ENCODE measurements at places on chromosomes 13 and 19. TPM values are rescaled to one million over a fixed set of nuclear protein-coding genes. Genes with fewer than 3 reads are reported as not detected.

GRCh38 chr19:33275933-33276619, 26.3 kb downstream of the CEBPA start:
- DNase-seq = no peak

DNA sequence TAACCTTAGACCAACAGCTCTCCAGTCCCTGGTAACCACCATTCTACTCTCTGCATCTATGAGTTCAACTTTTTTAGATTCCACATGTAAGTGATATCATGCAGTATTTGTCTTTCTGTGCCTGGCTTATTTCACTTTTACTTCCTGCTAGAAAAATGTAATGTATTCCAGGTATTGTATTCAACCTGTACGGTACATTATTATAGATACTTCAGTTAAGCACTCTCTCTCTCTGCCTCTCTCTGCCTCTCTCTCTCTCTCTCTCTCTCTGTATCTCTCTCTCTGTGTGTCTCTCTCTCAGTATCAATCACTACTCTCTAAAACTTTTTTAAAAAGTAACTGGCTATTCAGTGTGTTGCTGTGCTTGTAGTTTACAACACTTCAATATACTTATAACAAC, 8.4 kb downstream of the DACH1 start:
- no peak for DNase-seq

- DNase-seq = peak; percentile 74
Observed at GRCh38 chr19:18294467-18294864, 13.0 kb upstream of the JUND start.

DNA sequence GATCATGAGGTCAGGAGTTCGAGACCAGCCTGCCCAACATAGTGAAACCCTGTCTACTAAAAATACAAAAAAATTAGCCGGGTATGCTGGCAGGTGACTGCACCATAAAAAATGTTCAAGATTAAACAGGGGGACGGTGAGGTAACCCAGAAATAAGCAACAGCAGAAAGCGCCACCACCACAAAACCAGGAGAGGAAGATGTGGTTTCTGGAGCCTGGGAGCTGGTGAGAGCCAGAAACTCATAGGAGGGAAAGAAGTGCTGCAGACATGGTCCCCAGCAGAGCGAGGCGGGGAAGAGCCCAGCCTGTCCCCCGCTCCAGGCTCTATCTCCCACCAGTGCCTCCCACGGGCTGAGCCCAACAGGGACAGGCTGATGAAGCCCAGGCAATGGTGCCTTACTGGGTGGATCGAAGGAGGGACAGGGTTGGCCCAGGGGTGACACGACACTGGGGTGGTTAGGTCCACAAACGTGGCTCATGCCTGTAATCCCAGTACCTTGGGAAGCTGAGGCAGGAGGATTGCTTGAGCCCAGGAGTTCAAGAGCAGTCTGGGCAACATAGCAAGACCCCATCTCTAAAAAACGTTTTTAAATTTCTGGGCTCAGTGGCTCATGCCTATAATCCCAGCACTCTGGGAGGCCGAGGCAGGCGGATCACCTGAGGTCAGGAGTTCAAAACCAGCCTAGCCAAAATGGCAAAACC, 19.0 kb downstream of the SPC24 start:
- DNase-seq = no peak

GRCh38 chr19:17248011-17248776, 2.5 kb upstream of the NR2F6 start:
- no peak for DNase-seq

GRCh38 chr13:74597526-74597925, 463.3 kb upstream of the KLF12 start:
- DNase-seq = no peak

DNA sequence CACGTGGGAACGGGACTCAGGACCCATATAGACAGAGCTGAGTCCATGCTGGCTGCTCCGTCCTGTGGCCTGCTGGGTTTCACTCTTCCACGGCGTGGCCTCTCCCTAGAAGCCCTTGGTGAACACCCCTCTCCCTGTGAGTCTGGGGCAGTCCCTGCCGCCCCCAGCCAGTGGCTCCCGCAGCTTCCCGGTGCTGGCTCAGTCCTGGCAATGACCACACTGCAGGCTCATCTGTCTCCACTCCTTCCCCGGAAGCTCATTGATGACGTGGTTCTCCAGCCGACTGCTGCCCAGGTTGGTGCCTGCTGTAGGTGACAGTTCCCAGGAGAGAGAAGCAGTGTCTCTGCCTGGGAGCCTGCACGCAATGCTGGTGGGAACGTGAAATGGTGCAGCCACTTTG, 2.1 kb upstream of the TEX29 start:
- DNase-seq = no peak

DNA sequence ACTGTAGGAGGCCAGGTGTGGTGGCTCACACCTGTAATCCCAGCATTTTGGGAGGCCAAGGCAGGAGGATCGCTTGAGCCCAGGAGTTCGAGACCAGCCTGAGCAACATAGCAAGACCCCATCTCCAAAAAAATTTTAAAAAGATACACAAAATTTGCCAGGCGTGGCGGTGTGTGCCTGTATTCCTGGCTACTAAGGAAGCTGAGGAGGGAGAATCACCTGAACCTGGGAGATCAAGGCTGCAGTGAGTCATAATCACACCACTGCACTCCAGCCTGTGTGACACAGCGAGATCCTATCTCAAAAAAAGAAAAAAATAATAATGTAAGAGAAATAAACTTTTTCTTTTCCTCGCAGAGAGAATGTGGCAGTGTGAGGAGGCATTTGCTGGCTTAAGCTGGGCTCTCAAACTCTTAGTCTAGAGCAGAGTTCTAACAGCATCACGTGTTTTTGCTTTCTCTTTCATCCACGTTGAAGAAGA, 21.1 kb downstream of the FAM187B start:
- no peak for DNase-seq

GRCh38 chr13:101453784-101454201, 1.3 kb downstream of the ITGBL1 start:
- no peak for DNase-seq

The TNNT1 gene
- total RNA-seq = not detected

The LSM14A gene
- total RNA-seq = 136 TPM

The SYNGR4 gene
- not detected for total RNA-seq

The S1PR2 gene
- 5.6 TPM for total RNA-seq

The TICAM1 gene
- 34.4 TPM for total RNA-seq

The C19orf73 gene
- total RNA-seq = 0.98 TPM

The ZNF565 gene
- 3.2 TPM for total RNA-seq

GRCh38 chr19:40178756-40179155, 12.5 kb upstream of the MAP3K10 start:
- no peak for DNase-seq

DNA sequence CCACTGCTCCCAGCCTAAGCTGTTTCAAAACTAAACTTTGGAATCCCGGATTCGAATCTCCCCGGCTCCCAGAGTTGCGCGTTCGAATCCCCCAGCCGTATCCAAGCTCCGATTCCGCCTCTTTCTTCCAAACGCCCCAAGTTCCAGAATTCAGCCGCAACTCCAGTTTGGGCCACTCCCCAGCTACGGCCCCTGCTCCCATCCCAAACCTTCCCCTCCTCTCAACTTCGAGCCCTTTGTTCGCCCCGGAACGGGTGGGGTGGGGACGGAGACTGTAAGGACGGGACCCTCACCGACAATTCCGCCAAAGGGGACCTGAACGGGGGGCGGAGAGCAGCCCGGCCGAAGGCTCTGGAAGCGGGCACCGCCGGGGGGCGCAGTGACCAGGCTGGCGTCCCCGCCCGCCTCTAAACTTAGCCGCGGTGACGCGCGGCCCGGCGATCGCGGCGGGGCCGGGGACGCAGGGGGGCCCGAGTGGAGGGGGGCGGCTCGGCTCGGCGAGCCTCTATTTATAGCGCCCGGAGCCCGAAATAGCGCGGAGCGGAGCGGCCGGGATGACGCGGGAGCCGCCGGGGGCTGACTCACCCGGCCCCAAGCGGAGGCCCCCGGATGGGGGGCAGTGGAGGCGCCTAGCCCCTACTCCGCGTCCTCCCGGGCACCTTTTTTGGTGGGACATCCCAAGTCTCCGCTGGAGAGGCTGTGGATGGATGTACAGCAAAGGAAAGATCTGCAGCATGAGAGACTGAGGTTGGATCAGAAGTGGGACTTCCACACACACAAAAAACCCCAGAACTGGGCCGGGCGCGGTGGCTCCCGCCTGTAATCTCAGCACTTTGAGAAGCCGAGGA, 4.9 kb upstream of the ERCC1 start:
- no peak for DNase-seq

DNA sequence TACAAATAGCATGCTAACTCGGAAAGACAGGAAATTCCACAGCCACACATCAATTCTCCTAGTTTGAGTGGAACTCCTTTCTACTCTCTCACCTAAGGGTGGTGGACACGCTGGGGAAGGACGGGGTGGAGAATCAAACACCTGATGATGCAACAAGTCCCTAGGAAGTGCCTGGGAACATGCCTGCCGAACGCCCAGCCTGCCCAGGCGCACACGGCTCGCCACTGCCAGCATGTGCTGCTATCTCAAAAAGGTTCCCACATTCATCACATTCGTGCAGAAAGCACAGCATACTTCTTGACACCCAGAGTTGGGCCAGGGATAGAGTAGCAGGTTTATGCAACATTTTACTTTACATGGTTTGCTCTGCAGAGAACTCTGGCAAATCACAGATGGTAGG, 164.6 kb downstream of the ABCC4 start:
- no peak for DNase-seq

The DMKN gene
- total RNA-seq = 1.5 TPM

- DNase-seq = no peak
Observed at GRCh38 chr13:110277357-110277975, 29.5 kb downstream of the COL4A1 start.

GRCh38 chr19:2266183-2266993, 10.2 kb upstream of the JSRP1 start:
- peak; percentile 58 for DNase-seq

All from activated B cell treated with CpG ODN at 0.5 μM for 24 hours (primary cell).